Panc1 (cell line): ENCODE measurements at places on chromosomes 2 and 18. TPM values are rescaled to one million over a fixed set of nuclear protein-coding genes. Genes with fewer than 3 reads are reported as not detected.
A peak's percentile ranks its signal among the peaks of the same experiment; 100 is the strongest.

DNA sequence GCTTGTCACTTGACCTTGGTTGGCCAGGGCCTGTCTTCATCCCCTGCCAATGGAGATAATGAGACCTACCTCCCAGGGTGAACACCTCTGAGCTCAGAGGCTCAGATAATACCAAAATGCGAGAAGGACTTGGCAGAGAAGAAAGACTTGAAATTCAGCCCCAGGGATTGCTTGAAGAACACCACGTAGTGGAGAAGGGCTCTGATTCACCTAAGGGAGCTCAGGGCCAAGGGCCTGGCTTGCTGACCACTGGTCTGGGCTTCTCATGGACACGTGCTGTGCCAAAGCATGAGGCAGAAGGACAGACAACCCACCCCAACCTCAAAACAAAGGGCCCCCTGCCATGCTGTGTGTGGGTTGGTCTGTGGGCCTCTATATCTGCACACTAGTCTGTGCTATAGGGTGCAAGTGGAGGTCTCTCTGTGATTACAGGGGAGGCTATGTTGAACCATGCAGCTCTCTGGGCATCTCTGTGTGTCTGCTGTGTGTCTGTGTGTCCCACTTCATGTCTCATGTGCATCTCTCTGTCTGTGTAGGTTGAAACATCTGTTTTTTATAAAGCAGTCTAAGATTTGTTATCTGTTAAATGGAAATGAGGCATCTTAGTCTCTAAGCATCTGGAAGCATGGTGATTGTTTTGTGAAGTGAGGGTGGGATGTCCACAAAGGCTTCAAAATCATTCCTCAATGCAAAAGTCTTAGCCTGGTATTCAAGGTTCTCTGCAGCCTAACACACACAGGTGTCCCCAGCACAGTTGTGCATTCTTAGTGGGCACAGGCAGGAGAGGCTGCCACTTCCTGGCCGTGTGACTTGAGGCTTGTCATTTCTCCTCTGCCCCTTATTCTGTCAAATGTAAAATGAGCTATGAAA is 61.0 kb upstream of the EPAS1 start:
- no peak for DNase-seq

DNA sequence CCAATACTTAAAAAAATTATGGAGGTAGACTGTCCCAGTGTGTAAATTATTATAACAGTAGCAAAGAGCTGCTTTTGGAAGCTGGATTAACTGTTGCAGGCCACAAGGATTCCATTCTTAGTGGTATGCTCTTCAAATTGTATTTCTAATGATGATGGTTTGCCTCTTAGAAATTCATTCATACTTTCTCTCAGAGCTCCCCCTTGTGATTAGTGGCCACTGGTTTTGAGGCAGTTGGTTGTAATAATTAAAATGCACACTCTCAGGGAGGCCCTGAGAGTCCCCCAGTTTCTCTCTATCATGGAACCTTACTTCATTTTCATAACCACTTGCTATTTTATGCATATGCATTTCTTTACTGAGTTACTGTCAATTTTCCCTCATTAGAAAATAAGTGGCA is 122.5 kb downstream of the PLA2R1 start:
- no peak for DNase-seq

DNA sequence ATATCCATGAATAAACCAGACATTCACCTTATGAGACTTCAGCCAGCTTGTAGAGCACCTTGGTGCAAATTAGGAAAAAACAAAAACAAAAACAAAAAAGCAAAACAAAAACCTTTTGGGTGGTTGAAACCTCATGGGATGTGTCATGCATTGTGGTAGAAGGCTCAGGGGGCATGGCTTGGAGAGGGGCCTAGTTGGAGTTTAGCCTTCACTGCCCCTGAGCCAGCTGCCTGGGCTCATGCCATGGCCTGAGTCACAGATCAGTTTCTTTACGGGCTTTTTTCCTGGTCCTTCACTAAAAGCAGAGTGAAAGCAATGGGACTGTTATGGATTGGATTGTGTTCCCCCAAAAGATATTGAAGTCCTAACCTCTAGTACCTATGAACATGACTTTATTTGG is 22.0 kb upstream of the DAPL1 start:
- no peak for DNase-seq

DNA sequence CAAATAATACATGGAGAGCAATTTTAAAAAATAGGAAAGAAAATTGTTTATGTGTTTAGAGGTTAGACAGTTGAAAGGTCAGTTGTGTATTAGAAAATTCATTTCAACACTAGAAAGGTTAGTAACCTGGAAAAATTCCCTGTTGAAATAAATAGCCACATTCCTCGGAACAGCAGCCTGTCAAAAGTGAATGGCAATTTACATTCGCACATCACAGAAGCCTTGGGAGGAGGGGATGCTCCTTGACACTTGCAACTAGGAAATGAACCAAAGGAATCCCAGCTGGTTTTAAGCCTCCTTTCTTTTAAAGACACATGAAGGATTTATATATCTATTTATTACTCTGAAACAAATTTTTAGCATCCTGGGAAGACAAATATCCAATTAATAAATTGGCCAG is 653.5 kb upstream of the LRRTM4 start:
- no peak for DNase-seq

GRCh38 chr18:65938592-65939372 is 188.0 kb downstream of the CDH7 start:
- DNase-seq = no peak

GRCh38 chr2:239688122-239688681 is 287.4 kb upstream of the HDAC4 start:
- DNase-seq = no peak

DNA sequence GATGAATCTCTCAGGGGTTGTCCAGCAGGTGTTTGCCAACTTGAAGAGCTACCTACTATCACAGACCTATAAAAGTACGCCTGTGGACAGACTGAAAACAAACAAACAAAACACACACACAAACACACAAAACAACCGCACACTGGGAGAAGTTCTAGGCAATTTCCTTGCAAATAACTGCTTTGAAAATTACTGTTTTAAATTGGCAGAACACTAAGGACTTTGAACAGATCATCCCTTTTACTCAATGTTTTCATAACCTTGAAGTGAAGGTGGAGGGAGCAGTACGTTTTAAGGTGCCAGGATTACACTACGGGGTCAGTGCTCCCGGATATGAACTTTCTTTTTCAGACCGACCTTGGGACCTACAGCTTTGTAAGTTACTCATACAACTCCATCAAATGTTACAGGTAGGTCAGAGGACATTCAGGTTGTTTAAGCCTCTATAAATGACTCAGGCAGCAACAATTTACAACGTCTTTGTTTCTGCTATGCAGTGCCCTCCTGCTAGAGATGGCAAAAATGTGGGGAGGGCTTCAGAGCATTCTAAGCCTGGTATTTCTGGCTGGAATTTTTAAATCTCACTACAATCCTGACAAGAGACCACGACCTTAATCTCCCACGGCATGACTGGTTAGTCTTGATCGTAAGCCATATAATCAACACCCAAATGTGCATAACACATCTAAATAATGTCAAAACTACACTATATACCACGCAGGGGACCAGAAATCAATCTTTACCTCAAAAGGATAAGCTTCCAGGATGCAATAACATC is 1.4 kb upstream of the SLC20A1 start:
- DNase-seq = no peak

- DNase-seq = no peak
Observed at GRCh38 chr2:45857867-45858520, 206.5 kb downstream of the PRKCE start.

DNA sequence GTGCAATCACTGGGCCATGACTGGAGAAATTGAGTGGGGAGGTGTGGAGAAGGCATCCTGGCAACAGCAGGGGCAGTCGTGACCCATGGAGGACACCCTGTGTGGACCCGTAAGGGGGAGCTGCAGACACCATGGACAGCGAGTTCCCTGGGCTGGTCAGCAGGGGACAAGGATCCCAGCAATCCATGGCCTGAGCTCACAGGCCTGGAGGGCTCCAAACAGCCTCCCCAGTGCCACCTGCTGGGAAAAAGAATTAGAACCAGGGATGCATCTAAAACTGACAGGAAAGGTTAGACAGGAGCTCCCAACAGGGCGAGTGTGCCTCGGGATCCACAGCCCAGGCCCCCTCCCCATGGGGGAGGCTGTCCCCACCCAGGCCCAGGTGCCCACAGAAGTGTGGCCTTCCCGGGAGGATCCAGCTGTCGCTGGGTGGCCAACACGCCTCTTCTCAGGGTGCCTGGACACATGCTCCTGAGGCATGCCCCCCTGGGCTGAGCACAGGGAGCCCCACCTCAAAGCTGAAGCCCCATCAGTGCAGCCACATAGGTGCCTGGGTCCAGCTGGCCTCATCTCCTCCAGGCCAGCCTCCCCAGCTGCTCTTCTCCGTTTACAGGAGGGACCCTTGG is 20.5 kb upstream of the KIF1A start:
- DNase-seq = peak; percentile 25

GRCh38 chr18:14976736-14977430 is 228.9 kb downstream of the ANKRD30B start:
- no peak for DNase-seq

SFTPB gene
- 5.6 TPM for total RNA-seq

MOGAT1 gene
- not detected for total RNA-seq

ZNF804A gene
- total RNA-seq = 2.2 TPM

AGPS gene
- 68.7 TPM for total RNA-seq
